CD14-positive monocyte (primary cell): ENCODE measurements at places on chromosomes 2 and 18.

DNA sequence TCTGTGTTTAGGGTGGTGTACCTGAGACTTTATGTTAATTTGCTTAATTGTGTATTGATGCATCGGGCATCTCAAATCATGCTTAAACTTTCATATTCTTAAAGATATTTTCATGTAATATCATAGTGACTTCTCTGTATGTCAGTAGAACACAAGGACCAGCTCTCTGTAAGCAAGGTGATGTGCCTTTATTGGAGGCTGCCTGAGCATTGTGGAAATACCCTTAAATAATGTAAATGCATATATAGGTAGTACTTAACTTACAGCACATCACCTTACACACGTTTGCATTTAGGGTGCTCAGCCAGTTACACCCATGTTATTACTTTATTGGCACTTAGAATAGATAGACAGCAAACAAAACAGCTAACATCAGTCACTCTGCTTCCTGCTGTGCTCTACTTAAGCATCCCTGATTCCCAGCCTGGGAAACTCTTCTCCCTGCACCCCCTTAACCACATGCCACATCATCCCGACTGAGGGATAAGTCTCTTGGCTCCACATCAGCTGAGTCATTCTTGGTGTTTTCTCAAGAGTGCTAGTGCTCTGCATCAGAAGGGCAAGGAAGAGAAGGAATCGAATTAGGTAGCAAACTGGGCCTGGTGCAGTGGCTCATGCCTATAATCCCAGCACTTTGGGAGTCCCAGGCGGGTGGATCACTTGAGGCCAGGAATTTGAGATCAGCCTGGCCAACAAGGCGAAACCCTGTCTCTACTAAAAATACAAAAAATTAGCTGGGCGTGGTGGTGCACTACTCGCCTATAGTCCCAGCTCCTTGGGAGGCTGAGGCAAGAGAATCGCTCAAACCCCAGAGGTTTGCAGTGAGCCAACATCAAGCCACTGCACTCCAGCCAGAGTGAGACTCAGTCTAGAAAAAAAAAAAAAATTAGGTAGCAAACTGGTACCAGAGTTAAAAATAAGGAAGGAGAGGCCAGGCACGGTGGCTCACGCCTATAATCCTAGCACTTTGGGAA lies 108.7 kb downstream of the MAP3K20 start:
- H3K27ac ChIP-seq: no peak overlapping the region
- no peaks in the 10 kb centered on the region for H3K4me1 ChIP-seq
- peaks cover 15% of the 10 kb centered on the region for H3K36me3 ChIP-seq
- no peak overlapping the region for H3K4me3 ChIP-seq
- no peak for DNase-seq

DNA sequence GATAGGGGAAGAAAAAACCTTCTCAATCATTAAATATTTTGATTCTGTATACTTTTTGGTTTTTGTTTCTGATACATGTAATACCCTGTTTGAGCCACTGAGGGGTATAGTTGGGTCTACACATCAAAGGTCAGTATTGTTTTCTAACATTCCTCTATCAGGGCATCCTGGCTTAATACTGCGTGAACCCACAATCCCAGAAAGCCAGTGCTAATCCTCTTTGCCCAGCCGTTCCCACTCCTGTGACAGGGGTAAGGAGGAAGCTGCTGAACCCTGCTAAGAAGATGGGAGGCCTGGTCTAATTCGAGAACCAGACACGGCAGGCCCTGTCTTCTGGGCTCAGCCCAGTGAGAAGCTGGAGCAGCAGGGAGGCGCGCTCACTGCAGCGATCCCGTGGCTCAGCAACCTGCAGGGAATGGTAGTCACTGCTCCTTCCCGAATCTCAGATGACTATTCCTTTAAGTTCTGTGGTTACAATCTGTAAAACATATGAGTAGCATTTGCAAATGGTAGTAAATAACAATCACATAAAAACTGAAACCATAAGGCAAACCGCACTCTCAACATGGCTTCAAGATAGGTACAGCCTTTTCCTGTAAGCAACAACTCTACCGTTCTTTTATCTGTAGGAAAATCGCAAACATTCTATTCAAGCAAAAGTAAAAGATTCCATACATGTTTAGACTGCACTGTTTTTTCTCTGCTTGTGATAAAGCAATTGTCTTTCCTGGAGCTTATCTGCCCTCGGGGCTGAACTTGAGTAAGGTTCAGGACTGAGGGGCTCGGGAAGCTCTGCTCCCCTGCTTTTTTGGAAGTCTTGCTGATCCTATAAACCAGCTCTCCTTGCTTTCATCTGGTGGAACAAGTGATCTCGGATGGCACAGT lies 87.0 kb downstream of the EPB41L3 start:
- peaks cover 44% of the 10 kb centered on the region for H3K4me1 ChIP-seq
- peak overlapping the region; percentile 79 for H3K27ac ChIP-seq
- peak; percentile 35 for DNase-seq
- peak overlapping the region; percentile 6 for H3K4me3 ChIP-seq
- no peaks in the 10 kb centered on the region for H3K27me3 ChIP-seq

DNA sequence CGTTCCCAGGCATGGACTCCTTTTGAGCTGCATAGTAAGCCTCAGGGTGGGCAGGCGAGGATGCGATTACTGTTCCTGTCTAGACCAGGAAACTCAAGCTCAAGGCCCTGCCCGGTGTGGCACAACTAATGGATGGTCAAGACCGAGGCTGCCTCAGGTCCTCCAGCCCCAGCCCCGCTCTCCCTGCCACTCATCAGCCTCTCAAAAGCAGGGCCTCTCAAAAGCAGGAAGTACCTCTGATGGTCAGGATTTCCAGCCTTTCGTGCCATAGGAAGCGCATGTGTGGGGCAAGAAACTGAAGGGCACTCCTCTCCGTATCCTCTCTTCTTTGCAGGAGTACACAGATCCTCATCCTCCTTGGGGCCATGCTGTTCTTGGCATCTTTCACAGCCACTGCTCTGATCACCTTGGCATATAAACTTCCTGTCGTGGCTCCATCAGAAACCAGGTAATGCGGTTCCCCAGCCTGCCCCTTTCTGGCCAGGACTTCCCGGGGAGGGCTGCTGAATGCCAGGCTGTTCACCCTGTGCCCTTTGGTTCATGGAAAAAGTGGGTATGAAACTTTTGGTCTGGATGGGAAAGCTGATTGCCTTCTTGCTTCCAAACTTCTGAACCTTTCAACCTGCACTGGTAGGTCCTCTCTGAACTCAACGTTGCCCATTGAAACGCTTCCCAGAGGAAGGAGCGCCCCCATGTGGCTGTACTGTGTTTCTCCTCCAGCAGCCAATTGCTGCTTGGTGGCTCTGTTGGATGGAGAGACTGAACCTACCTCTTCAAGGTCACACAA lies 82.8 kb upstream of the SEC11C start:
- no peak overlapping the region for H3K4me3 ChIP-seq
- no peak overlapping the region for H3K27ac ChIP-seq
- peak; percentile 54 for DNase-seq
- no peaks in the 10 kb centered on the region for H3K27me3 ChIP-seq
- H3K36me3 ChIP-seq: no peaks in the 10 kb centered on the region

DNA sequence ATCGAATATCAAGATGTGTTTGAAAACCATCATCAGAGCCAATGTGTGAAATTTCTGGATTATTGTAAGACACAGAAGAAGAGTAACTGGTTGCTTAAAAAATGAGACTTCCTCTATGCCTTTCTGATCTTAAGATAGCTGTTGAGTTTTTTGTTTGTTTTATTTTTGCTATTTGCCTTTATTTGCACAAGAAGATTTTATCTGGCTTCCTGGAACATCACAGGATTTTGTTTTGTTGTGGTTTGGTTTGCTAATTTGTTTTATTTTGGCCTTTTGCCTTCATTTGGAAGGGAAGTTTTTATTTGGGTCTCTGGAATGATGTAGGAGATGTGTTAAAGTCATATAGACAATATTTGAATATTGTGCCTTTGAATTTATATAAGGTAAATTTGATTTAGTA lies 3.9 kb upstream of the CYTIP start:
- peaks cover 16% of the 10 kb centered on the region for H3K4me1 ChIP-seq
- no peak overlapping the region for H3K27ac ChIP-seq
- H3K4me3 ChIP-seq: no peak overlapping the region
- H3K27me3 ChIP-seq: no peaks in the 10 kb centered on the region

GRCh38 chr18:80108121-80108536 lies 933 bp upstream of the ADNP2 start:
- no peak for DNase-seq
- no peaks in the 10 kb centered on the region for H3K36me3 ChIP-seq
- H3K27me3 ChIP-seq: no peaks in the 10 kb centered on the region

DNA sequence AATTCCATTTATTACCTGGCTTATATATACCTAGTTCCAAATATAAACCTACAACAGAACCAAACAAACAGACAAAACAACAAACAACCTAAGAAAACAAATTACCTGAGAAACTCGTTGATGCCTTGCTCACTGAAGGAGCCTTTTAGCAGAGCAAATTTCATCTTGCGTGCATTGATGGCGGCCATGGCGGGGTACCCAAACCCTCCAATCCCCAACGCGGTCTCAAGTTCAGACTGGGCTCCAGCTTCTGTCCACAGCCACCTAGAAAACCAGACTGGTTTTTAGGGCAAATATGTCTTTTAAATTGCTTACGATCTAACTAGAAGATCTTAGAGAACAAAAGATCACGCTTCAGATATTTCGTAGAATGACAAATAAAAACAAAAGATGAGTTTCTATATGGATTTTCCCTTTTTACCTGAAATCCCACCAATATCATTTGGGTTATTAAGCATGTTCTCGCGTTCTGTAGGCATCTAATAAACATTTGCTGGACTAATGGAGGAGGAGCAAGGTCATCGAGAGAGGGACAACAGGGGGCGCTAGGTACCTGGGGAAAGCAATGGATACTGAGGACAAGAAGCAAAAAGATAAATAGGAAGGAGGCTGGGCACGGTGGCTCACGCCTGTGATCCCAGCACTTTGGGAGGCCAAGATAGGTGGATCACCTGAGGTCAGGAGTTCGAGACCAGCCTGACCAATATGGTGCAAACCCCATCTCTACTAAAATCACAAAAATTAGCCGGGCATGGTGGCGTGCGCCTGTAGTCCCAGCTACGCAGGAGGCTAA lies 25.2 kb downstream of the PDIA6 start:
- no peak overlapping the region for H3K27ac ChIP-seq
- no peak overlapping the region for H3K4me3 ChIP-seq
- no peaks in the 10 kb centered on the region for H3K4me1 ChIP-seq
- no peak for DNase-seq
- peaks cover 100% of the 10 kb centered on the region for H3K36me3 ChIP-seq

- H3K27ac ChIP-seq: no peak overlapping the region
- no peaks in the 10 kb centered on the region for H3K4me1 ChIP-seq
- H3K4me3 ChIP-seq: no peak overlapping the region
- DNase-seq: no peak
These were observed 54.5 kb upstream of the TMEM163 start for GRCh38 chr2:134773335-134773734.

- H3K36me3 ChIP-seq: peaks cover 8% of the 10 kb centered on the region
- H3K4me1 ChIP-seq: peaks cover 29% of the 10 kb centered on the region
These were observed 5.4 kb upstream of the IL1R2 start for GRCh38 chr2:101986376-101986775.

GRCh38 chr2:65291216-65292105 lies 63.8 kb downstream of the ACTR2 start:
- H3K27me3 ChIP-seq: no peaks in the 10 kb centered on the region
- H3K27ac ChIP-seq: no peak overlapping the region
- no peak overlapping the region for H3K4me3 ChIP-seq
- DNase-seq: no peak

DNA sequence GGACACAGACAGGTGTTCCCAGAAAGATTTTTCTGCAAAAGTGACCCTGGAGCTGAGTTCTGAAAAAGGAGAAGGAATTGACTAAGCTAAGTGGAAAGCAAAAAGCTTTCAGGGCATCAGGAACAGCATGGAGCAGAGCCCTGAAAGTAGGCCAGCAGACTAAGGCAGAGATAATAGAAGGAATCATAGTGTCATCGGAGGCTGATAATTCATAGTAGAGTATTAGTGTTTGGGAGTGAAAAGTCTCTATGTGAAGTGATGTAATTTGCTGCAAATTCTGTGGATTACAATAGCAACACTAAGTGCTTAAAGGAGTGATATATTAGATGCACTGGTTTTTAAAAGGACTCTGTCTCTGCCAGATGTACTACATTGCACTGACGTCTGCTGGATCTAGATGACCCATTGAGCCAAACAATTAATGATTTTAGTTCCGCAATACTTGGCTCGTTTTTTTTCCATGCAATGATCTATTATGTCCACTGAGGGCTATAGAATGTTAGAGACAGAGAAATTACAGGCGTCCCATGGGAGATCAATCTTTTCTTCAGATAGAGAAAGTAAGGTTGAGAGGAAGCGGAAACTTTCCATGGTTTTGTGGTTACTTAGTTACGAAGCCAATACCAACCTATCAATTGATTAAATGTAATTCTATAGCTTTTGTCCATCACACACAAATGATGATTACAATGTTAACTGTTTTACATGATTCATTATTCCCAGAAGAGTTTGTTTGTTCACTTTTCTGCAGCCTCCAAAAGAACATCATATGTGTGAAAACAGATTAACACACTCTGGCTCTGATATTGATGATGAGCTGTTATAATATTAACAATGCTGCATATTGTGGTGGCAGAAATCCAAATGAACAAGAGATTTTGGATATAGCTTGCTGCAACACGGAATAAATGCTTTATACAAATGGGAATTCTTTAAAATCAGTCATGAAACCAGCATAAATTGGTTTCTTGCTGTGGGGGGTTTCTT lies 143.7 kb downstream of the MC4R start:
- no peak for DNase-seq
- no peaks in the 10 kb centered on the region for H3K36me3 ChIP-seq
- no peaks in the 10 kb centered on the region for H3K4me1 ChIP-seq
- no peak overlapping the region for H3K27ac ChIP-seq
- no peak overlapping the region for H3K4me3 ChIP-seq

DNA sequence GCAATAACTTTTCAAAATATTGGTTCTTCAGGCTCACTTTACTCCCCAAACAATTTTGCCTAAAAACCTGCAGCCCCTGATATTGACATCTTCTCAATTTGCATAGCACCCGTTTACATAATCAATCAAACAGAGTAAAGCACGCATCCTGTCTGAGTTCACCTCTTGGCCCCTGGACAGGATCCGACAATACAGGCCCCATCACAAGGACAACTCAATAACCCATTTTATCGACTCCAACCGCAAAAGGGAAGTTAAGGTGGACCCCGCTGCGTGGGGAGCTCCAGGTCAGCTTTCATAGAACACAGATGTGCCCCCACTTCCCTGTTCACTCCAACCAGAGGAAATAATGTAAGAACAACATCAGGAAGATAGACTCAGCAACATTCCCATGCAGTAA lies 44.7 kb downstream of the TTC32 start:
- H3K27ac ChIP-seq: no peak overlapping the region
- H3K27me3 ChIP-seq: no peaks in the 10 kb centered on the region
- H3K4me1 ChIP-seq: no peaks in the 10 kb centered on the region

DNA sequence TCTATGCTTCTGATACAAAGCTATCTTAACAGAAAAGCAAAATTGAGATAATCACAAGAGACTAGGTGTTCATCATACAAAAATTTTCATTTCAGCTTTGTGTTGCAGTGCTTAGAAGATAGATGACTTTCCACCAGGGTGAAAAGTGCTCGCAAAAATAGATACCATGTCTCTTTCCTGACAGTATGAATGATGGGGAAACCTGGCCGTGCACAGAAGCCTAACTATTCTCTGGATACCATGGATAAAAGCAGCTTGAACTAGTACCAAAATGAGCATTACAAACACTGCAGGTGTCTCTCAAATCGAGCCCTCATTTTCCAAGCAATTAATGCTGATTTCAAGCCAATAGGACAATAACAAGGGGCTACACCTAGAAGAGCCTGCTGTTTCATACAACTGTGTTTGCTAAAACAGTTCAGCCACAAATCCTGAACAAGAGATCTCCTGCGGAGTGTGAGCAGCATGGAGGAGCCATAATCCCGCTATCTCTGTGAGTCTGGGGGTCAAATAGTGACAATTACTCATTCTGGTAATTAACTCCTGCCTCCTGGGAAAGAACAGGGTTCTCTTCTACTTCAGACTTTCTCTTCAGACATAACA lies 507.6 kb downstream of the PID1 start:
- H3K27me3 ChIP-seq: no peaks in the 10 kb centered on the region
- H3K27ac ChIP-seq: no peak overlapping the region
- no peak for DNase-seq
- no peaks in the 10 kb centered on the region for H3K36me3 ChIP-seq
